ENCODE measurements at places on chromosomes 1 and 21. TPM values are rescaled to one million over a fixed set of nuclear protein-coding genes. Genes with fewer than 3 reads are reported as not detected.

Gene RGS13
- not detected for polyA plus RNA-seq

Gene SLAMF9
- polyA plus RNA-seq = not detected

- no peak for DNase-seq
Observed at GRCh38 chr1:33515607-33516006, 43.2 kb downstream of the ZSCAN20 start.

Gene LRRC53
- not detected for polyA plus RNA-seq

DNA sequence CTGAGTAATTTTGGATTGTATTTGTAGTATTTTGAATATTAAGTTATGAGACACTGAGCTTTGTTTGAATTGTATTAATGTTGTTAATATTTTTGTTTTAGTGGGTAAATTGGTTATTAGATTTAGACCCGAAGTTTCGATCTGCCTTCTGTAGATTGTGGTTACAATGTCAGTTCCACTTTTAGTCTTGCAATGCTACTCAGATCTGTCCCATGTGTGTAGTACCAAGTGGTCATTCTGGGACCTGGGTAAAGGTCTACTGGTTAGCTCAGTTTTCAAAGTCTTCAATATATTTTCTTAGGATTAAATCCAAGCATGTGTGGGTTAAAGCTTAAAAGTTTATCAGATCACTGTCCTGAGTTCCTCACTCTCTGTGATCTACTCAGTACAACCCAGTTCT, 346.5 kb upstream of the PROX1 start:
- DNase-seq = no peak

DNA sequence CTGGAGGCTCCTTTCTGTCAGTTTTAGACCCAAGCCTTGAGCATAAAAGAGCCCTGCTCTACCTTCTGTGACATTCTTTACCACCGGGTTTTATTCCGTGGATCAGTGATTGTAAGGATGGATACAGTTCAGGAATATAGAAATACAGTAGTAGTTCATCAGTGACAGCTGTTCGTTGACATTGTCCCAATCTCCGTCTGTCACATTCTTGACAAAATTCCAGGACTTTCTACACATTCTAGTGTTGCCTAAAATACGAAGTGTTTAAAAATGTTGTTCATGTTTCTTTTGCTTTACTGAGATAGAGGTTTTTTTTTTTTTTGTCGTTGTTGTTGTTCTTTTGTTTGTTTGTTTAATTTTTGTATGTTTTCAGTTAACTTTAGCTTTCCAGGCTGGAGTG, 29.9 kb downstream of the MAP10 start:
- no peak for DNase-seq

GRCh38 chr1:170967042-170967910, 31.9 kb downstream of the MROH9 start:
- peak; percentile 70 for DNase-seq

Gene TENT5C
- polyA plus RNA-seq = 6.1 TPM

DNA sequence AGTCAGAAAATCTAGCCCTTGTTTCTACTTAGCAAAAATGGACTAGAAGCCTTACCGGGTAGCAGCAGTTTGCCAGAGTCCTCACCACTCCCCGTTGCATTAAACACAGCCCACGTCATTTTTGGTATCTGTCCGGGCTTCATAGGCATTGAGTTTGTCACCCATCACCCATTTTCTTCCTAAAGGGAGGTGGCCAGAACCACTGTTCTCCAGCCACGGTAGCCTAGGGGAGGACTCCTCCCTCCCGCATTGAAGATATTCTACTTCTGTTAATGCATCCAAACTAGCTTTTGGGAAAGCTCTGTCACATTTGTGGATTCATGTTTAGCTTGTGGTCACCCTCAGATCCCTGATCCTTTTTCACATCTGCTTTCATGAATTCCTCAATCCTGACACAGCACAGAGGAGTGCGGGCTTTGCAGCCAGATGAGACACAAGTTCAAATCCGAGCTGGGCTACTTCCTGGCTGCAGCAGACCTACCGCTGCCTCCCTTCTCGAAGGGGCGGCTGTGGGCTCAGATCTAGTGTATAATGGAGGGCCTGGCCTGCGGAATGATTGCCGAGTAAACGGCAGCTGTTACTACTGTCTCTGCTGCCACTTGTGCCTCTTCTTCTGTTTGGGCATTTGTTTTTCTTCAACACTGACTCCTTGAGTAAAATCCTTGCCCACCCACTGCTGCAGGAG, 63.2 kb upstream of the EFHD2 start:
- DNase-seq = no peak

DNA sequence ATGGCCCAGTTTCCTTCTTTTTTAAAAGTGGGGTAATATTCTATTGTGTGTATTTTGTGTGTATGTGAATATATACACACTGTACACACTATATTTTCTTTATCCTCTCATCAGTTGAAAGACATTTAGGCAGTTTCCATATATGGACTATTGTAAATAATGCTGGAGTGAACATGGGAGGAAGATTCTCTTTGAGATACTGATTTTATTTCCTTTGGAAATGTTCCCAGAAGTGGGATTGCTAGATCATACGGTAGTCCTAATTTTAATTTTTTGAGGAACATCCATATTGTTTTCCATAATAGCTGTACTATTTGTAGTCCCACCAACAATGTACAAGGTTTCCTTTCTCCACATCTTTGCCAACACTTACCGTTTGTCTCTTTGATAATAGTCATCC, 51.0 kb downstream of the F3 start:
- no peak for DNase-seq

GRCh38 chr21:45388611-45389296, 16.2 kb upstream of the COL18A1 start:
- no peak for DNase-seq

Gene ZNF670
- polyA plus RNA-seq = 2.0 TPM

Gene SERTAD4
- 0.92 TPM for polyA plus RNA-seq

Gene ACOT11
- polyA plus RNA-seq = 31.1 TPM

GRCh38 chr21:23921670-23922418, 1685.4 kb downstream of the MRPL39 start:
- no peak for DNase-seq

DNA sequence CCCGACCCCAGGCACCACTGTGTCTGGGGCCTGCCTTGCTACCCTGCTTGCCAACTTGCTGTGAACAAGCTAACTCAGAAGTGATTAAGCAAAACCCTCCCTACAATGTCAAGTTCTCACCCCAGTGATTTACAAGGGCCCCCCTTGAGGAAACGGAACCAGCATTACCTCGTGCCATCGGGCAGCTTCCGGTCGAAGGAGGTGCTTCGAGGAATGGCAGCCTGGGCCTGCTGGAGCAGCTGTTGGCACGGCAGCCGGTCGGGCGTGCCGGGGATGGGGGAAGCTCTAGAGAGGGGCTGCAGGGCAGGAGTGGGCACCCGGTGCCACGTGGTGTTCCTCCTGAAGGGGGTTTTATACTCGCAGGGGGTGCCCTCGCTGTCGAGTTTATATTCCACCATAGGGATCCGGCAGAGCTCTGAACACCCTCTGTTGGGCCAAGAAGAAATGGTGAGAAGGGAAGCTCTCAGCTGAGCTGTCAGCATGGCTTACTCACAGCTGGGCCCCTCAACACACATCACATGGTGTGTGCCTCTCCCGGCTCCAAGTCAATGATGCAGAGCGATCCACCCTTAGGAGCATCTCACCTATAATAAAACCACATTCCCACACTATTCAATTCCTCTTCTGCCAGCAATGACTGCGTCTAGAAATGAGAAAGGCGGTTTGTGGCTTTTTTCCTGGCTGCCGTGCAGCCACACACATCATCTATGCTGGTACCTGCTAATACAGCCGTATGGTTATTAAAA, 184.4 kb downstream of the SIPA1L2 start:
- DNase-seq = peak; percentile 52

DNA sequence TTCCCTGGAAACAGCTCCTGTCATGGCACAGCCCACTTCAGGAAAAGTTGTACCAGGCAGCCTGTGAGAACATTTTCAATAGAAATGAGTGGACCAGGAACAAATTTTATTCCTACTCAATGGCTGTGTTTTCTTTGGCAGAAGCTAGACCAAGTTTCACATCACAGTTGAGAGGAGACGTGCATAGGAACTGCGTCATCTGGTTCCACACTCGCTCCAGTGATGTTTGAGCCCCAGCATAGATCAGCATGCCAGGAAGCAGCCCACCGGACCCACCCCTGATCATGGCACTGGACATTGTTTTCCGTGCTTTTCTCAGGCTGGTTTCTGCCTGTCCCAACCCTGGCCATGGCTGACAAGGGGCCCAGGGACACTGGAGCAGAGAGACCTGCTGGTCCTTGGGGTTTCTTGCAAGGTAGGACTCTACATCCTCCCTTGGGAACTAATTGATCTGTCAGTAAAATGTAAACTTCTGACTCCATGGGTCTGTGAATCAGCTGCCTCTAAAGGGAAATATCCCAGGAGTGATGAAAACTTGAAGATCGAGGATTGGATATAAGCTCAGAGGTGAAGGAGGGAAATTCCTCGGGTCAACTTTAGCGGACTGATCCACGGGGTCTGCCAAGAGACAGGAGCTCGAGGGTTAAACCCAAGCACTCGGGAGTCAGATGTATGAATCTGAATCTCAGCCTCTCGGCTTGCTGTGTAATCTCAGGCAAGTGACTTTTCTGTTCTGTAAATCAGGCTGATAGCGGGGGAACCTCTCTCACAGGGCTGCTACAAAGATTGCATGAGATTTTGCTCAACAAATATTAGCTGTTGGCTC, 35.7 kb downstream of the NEK2 start:
- no peak for DNase-seq

GRCh38 chr1:224563666-224564065, 52.5 kb upstream of the CNIH3 start:
- DNase-seq = no peak

DNA sequence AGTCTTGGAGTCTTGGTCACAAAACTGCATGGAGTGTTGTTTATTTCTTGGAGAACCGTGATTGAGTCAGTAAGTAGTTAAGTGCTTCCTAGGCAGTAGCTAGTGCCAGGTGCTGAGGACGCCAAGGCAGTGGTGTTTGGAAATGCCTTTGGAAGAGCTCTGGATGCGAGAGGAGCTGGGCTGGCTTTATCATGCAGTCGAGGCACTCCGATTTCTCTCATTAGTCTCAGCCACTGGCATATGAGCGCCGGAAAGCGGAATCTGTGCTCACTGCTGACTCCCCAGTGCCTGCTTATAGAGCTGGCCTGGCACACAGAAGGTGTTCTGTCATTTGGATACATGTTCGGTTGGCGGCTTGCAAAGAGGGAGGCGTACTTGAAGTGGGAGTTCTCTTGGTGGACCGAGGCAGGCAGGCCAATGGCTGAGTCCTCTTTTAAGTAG, 3.6 kb downstream of the TENT5C start:
- DNase-seq = peak; percentile 45

DNA sequence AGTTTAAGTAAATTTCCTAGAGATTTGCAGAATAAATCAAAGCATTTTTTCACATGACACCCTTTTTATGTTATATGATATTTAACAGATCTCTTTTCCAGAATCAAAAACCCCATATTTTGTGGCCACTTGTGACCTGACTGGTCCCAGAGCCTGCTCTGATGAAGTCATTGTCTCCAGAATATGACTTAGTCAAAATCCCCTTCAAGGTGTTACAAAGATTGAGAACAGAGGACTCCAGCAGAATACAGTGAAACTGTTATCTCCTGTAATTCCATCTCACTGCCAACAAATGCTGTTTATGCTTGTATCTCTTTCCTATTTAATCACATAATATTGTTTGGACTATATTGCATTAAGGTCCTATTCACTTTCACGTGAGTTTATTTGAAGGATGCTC, 25.6 kb downstream of the RGS1 start:
- no peak for DNase-seq

Gene AK5
- polyA plus RNA-seq = 2.5 TPM

GRCh38 chr1:88985032-88985431, 7.4 kb downstream of the KYAT3 start:
- peak; percentile 68 for DNase-seq

Gene FAM72D
- polyA plus RNA-seq = 0.24 TPM

DNA sequence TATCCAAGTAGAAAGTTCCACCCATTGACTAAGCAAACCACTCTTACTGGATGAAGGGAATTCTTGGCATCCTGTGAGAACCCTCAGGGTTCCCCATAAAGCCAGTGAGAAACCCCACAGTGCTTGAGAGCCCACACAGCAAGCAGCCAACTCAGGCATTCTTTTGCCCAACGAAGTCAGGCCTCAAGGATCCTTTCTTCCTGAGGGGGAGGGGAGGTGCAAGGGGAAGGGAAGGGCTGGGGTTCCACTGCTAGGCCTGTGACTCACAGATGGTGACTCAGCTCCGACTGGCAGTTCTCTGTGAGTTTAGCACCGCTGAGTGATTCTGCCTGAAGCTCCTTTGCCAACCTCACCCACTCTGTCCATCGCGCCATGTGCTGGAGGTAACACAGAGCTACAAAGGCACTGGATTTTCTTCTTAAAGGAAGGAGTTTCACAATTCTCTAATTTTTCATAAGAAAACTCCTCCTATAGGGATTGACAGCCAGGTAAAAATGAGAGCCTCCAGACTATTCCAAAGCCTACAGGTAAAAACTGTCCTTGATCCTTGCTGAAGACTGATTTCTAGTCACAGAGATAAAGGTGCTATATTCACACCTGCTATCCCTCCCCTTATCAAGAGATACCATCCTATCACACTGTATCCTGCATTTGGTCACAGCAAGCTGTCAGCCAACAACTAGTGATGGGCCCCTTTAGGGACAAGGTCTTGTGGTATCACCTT, 4.8 kb downstream of the ENO1 start:
- DNase-seq = peak; percentile 92

DNA sequence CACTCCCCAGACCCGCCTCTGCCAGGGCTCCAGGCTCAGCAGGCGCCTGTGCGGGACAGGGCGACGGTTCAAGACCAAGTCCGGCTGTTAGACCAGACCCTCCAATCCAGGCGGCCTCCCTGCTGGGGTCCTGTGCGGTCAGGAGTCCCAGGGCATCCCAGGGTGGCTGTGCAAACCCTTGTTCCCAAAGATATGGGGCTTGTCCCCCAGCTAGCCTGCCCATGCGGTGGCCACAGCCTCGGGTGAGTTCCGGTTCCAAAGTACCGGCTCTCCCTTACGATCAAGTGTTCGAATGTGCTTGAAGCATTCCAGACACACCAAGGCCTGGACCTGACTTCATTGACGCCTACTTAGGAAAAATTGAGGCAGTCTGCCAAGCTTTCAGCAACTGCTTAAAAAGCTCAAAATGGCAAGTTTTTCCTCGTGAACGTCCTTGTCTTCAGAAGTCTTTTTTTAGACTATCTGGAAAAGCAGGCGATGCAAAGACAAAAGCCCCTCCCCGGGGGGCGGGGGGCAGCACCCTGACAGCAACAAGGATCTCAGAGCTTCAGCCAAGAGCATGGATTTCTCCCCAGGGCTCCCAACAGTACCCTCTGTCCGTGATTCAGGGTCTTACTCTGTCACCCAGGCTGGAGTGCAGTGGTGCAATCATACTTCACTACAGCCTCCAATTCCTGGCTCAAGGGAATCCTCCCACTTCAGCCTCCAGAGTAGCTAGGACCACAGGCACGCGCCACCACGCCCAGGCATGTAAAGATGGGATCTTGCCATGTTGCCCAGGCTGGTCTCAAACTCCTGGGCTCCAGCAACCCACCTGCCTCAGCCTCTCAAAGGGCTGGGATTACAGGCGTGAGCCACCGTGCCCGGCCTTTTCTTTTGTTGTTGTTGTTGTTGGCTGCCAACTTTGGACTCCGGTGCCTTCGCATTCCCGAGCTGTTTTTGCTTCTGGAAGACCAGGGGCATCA, 2.3 kb downstream of the FAAP20 start:
- no peak for DNase-seq
